Stimulated activated CD8-positive, alpha-beta memory T cell treated with anti-CD3 and anti-CD28 coated beads, Interleukin-2, amount 100 ng/mL, for 48 hours (primary cell): ENCODE measurements at places on chromosomes 5 and 9.

GRCh38 chr5:140608722-140609121 is 24.3 kb downstream of the CD14 start:
- no peak for DNase-seq

DNA sequence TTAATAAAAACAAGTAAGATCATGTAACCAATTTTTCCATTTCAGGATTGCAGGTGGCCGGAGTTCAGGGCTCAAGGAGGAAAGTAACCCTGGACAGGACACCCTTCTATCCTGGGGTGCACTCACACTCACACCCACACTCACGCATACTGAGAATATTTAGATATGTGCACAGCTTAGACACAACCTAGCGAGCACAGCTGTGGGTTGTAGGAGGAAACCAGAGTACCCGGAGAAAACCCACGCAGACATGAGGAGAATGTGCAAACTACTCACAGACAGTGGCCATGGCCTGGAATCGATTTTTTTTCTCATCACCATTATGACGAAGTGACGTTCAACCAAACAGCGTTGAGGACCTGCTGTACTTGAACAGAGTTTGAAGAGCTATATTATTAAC is 4.5 kb upstream of the EFNA5 start:
- DNase-seq: no peak

DNA sequence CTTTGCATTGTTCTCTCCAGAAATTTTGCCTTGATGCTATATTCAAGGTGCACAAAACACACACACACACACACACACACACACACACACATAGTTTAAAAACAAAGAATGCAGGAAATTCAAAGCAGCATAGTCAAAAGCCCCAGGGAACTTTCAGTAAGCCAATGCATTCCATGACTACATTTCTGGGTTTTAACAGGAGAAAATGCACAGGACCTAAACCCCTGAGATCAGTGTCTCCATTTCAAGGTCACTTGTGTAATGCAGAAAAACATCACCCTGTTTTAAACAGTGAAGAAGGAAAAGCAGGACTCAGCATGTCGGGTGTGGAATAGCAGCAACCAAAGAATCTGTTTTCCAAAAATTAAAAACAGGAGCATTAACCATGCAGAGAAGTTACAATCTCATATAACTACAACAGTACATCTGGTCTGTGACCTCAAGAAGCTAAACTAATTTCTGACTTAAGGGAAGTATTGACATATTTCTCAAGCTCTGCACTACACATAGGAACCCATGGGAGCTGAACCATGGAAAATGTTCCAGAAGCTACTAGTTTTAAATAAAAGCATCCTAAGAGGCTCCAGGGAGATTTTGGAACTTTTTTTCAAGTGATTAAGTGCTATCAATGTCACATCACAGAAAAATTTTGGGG is 296.7 kb downstream of the HINT1 start:
- no peak for DNase-seq

- DNase-seq: no peak
These were observed 85.1 kb downstream of the SLC24A2 start for GRCh38 chr9:19703702-19704101.

DNA sequence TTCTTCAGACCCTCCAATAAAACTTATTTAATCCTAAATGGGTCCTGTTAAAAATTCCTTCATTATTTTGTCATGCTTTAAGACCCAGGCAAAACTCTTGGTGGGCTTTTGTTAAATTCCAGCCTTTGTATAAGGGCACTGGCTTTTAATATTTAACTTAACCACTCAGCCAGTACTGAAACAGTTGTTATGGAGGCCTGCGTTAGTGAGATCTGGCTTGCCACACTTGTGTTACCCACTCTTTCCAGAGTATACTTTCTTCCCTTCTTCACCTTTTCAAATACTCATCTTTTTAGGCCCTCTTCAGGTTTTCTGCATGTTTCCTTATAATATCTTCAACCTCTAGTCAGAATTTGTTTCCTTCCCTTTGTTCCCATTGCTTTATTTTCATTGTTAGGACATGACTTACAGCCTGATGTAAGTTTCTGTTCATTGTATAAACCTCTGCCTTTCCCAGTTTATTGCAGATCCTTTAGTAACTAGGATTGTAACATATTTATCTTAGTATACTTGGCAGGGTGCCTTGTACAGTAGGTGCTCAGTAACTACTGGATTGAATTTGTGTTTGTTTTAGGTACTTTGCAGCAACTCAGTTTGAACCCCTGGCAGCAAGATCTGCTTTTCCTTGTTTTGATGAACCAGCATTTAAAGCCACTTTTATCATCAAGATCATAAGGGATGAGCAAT is 48.8 kb downstream of the LNPEP start:
- DNase-seq: no peak

- no peak for DNase-seq
These were observed 74.1 kb upstream of the RPS23 start for GRCh38 chr5:82352146-82352791.

- DNase-seq: no peak
These were observed 8.7 kb downstream of the ERAP2 start for GRCh38 chr5:96884995-96885394.

DNA sequence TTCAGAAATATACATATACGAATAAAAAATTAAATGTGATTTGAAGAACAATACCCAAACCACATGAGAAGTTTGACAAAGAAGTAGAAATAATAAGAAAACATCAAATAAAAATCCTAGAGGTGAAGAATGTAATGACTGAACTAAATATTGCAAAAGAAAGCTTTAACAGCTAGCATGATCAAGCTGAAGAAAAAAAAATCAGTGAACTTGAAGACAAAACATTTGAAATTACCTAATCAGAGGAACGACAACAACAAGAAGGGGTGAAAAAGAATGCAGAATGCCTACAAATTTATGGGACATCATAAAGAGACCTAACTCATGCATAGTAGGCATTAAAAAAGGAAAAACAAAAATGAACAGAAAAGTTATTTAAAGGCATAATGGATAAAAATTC is 60.5 kb upstream of the SPEF2 start:
- DNase-seq: no peak
